ENCODE measurements at places on chromosomes 6 and 20.

GRCh38 chr6:119891644-119892043 is 542.1 kb upstream of the MAN1A1 start:
- no peak for DNase-seq

- DNase-seq = no peak
Measured at GRCh38 chr6:7445885-7446461, 56.4 kb downstream of the RIOK1 start.

DNA sequence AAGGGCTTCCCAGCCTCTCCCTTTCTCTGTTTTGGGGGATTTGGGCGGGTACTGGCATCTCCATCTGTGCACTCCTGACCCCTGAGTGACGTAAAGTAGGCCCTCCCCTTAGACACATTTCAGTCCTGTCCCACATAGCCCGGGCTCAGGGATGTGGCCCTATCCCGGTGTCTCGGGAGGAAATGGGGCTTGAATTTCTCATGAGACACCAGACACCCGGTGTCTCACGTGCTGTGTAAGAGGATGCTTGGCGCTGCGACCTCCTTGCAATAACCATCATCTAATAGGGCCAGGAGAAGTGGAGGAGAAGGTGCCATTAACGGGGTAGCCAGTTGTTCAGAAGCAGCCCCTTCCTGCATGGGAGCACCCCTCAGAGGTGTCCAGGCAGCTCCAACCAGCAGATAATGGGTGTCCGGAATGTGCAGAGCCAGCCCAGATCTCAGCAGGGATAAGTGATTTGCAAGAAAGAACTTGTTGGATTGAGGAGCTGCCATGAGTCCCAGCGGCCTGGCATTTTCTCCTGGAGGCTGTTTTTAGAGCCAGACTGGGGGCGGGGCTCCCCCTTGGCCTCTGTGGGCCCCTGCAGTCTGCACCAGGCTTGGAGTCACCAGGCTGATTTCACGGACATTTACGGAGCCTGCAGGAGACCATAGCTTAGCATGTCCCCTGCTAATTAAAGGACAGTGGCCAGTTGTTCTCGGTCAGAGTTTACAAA is 372.0 kb downstream of the PREX1 start:
- DNase-seq = no peak

- no peak for DNase-seq
Measured at GRCh38 chr6:45504947-45505346, 127.2 kb upstream of the SUPT3H start.

GRCh38 chr6:158061361-158061708 is 79.7 kb downstream of the SYNJ2 start:
- no peak for DNase-seq

GRCh38 chr6:155454471-155454870 is 1.2 kb downstream of the NOX3 start:
- DNase-seq = no peak

All from activated CD4-positive, CD25-positive, alpha-beta regulatory T cell (primary cell).